ENCODE measurements at places on chromosomes 16 and 17. TPM values are rescaled to one million over a fixed set of nuclear protein-coding genes. Genes with fewer than 3 reads are reported as not detected.

The SALL1 gene
- polyA plus RNA-seq = 33.7 TPM

The TBC1D3C gene
- 0.68 TPM for polyA plus RNA-seq

The KCNH6 gene
- 5.0 TPM for polyA plus RNA-seq

The PRR35 gene
- 0.38 TPM for polyA plus RNA-seq

The GALNS gene
- polyA plus RNA-seq = 8.9 TPM

The KRTAP9-6 gene
- polyA plus RNA-seq = not detected

The CPHXL2 gene
- not detected for polyA plus RNA-seq

The GSDMA gene
- 0.03 TPM for polyA plus RNA-seq

The KRTAP1-5 gene
- polyA plus RNA-seq = not detected

The IL21R gene
- polyA plus RNA-seq = 0.70 TPM

The TSNAXIP1 gene
- polyA plus RNA-seq = 0.39 TPM

The RAB37 gene
- 6.1 TPM for polyA plus RNA-seq

The CEP112 gene
- polyA plus RNA-seq = 0.33 TPM

The ASIC2 gene
- polyA plus RNA-seq = 1.3 TPM

The EIF5A gene
- 962 TPM for polyA plus RNA-seq

The SKA2 gene
- polyA plus RNA-seq = 20.9 TPM

The NLGN2 gene
- 45.6 TPM for polyA plus RNA-seq

The TNFRSF13B gene
- polyA plus RNA-seq = not detected

The HBA2 gene
- 6.1 TPM for polyA plus RNA-seq

The ARL5C gene
- not detected for polyA plus RNA-seq

The SMPD3 gene
- polyA plus RNA-seq = 0.55 TPM

The MYH11 gene
- 0.11 TPM for polyA plus RNA-seq

The SLC6A4 gene
- 0.08 TPM for polyA plus RNA-seq

The TAC4 gene
- polyA plus RNA-seq = 0.15 TPM

The CBFA2T3 gene
- 0.51 TPM for polyA plus RNA-seq

The COX6A2 gene
- 1.6 TPM for polyA plus RNA-seq

The SLC52A1 gene
- polyA plus RNA-seq = 1.2 TPM

The CACNB1 gene
- 10.6 TPM for polyA plus RNA-seq

The UMOD gene
- not detected for polyA plus RNA-seq

The PRDM7 gene
- polyA plus RNA-seq = not detected

The ORC6 gene
- polyA plus RNA-seq = 35.5 TPM

The C16orf92 gene
- not detected for polyA plus RNA-seq

The NOG gene
- polyA plus RNA-seq = 0.58 TPM

The TBC1D26 gene
- polyA plus RNA-seq = 1.4 TPM

The CDRT15L2 gene
- polyA plus RNA-seq = not detected

The PRKCB gene
- 16.7 TPM for polyA plus RNA-seq

The HOXB5 gene
- not detected for polyA plus RNA-seq

The TBX4 gene
- 0.02 TPM for polyA plus RNA-seq

The SEPTIN1 gene
- 0.57 TPM for polyA plus RNA-seq

The NDRG4 gene
- 30.9 TPM for polyA plus RNA-seq

The MT1A gene
- not detected for polyA plus RNA-seq

The GOSR1 gene
- polyA plus RNA-seq = 9.2 TPM

The PRAC1 gene
- polyA plus RNA-seq = not detected

The NOB1 gene
- polyA plus RNA-seq = 127 TPM

The WFDC1 gene
- 0.52 TPM for polyA plus RNA-seq

The SBK1 gene
- 34.8 TPM for polyA plus RNA-seq

The RMI2 gene
- polyA plus RNA-seq = 58.2 TPM

The MT1E gene
- 117 TPM for polyA plus RNA-seq

The KRTAP4-5 gene
- polyA plus RNA-seq = not detected

The DNAH17 gene
- 0.19 TPM for polyA plus RNA-seq

Data from H1 (cell line).